NCI-H1417 treated with DMSO at 0.1 percent for 48 hours (cell line): ENCODE measurements at places on chromosomes 4 and X.

GRCh38 chrX:111822191-111822590 lies 53.8 kb upstream of the TRPC5OS start:
- no peak for DNase-seq

DNA sequence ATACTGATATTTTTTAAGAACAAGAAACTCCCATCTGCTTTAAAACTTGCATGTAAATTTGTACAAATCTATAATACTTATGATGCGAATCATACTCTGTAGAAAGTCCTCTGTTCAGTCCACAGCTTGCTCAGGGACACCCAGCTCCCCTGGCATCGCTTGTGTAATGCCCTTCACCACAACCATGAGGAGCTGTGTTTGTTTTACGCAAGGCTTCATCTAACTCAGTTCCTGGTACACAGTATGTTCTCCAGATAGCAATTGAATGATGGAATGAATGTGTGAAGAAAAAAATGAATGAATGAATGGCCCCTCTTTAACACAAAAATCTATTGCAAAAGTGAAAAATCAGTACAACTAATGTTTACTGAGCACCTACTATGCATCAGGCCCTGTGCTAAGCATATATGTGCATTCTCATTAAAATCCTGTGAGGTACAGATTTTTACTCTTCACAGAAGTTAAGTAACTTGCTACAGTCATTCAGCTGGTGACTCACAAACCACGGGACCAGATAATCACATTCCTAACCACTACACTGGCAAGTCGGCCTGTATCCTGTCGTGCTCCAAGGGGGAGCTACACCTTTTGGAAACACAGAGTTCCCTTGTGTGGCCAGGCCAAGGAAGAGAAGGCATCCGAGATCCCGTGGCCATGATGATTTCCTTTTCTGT lies 58.7 kb upstream of the KDR start:
- no peak for DNase-seq

DNA sequence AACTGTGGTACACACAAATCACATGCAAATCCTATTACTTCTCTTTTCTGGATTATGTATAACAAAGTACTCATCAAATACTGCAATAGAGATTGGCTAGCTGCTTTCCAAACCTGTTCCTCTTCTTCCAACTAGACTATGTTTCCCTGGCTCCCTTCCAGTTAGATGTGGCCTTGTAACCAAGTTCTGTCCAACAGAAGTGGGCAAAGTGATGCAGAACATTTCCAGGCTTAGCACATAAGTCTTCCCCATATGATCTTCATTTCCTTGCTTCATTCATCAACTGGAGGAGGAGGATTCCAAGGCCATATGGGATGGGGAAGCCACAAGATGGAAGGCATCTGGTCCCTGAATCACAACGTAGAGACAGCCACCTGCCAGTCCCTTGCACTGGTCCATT lies 8.0 kb downstream of the SLC9A7 start:
- DNase-seq = no peak

GRCh38 chrX:46627711-46628419 lies 54.3 kb downstream of the CHST7 start:
- no peak for DNase-seq

DNA sequence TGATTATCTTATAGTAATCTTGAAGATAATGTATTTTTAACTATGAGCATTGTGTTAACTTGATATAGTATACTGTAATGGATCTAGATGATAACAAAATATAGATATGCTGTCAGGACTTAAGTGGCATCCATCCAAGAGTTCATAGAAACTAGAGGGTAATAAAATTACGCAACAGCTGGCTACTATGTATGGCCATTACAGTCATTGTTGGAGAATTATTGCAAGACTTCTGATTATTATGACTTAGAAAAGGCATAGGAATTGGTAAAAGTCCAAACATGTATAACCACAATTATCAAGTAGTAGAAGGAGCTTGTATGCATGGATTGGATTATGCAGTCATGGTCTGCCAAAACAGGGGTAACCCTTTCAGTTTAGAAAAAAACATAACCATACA lies 9.5 kb downstream of the OGT start:
- DNase-seq = no peak

GRCh38 chr4:2923668-2924173 lies 39.5 kb downstream of the NOP14 start:
- DNase-seq = no peak

GRCh38 chrX:21730026-21730425 lies 27.9 kb downstream of the SMPX start:
- no peak for DNase-seq

DNA sequence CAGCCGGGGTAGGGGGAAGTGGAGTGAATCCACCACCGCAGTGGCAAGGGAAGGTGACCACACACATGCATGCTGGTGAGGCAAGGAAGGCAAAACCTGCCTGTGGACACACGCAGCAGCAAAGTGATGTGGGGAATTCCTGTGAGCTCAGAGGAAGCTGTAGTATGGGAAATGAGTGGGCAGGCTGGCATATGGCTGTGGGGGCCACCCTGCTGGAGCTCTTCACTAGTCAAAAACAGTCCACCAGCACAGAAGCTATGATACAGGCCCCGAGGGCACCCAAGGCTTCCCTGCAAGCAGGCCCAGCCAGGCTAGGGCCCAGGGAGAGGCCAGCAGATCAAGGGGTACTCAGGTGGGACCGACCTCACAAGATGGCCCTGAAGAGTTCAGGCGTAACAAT lies 239.1 kb downstream of the CHM start:
- DNase-seq = no peak
